ENCODE measurements at places on chromosomes 7 and 10.

GRCh38 chr10:89245802-89246201 is 5.8 kb downstream of the LIPA start:
- DNase-seq = no peak

GRCh38 chr10:129552119-129552518 is 85.1 kb downstream of the MGMT start:
- DNase-seq = no peak

- DNase-seq = no peak
Observed at GRCh38 chr10:74255214-74255613, 104.2 kb downstream of the ADK start.

- no peak for DNase-seq
Observed at GRCh38 chr10:5534051-5534821, 9.5 kb downstream of the CALML3 start.

DNA sequence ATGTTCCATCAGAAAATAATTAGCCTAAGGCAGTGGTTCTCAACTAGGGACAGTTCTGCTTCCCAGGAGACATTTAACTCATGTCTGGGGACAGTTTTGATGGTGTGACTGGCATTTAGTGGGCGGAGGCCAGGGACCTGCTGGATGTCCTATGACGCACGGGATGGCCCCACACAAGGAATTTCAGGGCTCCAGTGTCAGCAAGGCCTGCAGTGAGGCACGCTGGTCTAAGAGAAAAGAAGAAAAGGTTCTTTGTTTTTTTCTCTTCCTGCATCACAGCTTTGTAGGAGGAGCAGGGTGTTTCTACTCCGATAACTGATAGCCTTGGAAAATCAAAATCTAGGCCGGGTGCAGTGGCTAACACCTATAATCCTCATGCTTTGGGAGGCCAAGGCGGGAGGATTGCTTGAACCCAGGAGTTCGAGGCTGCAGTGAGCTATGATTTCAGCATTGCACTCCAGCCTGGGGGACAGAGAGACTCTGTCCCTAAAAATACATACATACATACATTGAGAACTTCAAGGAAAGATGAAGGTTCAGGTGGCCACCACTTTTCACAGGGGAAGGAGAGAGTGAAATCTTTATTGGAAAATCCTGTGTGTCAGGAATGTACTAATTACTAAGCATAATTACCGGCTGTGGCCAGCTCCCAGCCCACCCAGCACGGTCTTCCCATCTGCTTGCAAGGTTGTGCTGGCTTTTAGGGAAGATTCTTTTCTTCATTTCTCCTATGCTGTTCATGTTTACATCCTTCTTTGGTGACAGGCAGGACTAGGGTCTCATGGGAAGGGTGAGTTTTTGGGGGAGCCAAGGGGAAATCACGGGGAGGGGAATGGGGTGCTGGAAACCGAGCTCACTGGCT is 150.4 kb downstream of the ACTR3B start:
- DNase-seq = no peak

GRCh38 chr7:128919881-128920799 is 9.6 kb upstream of the KCP start:
- DNase-seq = no peak

DNA sequence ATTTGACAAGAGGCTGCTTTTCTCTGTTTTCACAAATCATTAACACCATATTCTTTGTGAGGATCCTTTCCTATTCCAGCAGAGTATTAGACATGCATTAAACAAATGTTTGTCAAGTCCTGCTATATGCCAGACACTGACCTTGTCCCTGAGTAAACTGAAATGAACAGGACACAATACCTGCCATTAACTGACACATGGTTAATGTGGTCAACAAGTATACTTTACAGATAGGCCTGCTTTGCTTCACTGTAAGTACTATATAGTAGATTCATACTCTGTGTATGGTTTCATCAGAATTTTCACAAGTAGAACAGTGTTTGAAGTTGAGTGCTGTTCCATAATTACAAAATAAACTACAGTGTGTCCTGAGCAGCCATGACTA is 5.9 kb downstream of the TNKS2 start:
- DNase-seq = no peak

GRCh38 chr10:132627666-132628531 is 90.3 kb downstream of the INPP5A start:
- DNase-seq = peak; percentile 13

DNA sequence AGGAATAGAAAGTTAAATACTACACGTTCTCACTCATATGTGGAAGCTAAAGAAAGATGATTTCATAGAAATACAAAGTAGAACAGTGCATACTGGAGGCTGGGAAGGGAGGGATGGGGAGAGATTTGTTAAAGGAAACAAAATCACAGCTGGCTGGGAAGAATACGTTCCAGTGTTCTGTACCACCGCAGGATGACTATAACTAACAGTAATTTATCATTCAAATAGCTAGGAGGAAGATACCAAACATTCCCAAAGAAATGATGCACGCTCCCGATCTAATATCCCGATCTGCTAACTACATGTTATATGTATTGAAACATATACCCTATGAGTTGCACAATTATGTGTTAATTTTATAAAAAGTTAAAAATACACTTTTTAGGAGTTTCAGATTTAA is 162.3 kb downstream of the ZMYND11 start:
- DNase-seq = no peak

DNA sequence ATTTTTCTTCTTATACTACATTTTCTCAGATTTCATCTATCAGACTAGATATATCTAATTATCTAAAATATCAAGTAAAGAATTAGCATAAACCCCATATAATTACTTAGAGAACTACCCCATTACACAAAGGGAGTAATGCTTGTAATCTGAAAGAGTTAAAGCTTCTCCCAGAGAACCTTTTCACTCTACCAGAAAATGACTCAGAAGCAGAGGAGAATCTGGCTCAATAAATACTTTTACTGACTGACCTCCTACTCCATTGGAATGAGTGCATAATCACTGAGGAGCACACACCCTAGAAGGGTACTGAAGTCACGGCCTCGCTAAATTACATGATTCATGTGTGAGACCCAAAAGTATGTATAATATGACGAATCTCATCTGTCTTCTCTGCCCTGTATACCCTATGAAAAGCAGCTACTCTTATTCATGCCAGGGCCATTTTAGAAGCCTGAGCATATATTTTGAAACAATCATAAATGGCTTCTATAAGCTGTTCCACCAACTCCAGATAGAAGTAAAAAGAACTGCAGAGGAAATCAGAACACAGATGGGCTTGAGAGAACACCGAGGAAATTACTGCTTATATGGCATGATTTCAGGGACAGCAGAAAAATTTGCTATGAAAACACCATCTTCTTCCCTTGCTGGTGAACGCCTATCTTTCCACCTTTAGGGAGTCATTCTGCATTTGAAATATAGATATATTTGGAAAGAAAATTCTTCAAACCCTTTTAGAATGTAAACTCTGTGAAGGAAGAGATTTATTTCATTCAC is 32.7 kb downstream of the DNMBP start:
- DNase-seq = no peak

GRCh38 chr10:78382772-78383171 is 349.1 kb downstream of the RPS24 start:
- DNase-seq = no peak

GRCh38 chr7:141317033-141317585 is 234.1 kb upstream of the AGK start:
- no peak for DNase-seq

DNA sequence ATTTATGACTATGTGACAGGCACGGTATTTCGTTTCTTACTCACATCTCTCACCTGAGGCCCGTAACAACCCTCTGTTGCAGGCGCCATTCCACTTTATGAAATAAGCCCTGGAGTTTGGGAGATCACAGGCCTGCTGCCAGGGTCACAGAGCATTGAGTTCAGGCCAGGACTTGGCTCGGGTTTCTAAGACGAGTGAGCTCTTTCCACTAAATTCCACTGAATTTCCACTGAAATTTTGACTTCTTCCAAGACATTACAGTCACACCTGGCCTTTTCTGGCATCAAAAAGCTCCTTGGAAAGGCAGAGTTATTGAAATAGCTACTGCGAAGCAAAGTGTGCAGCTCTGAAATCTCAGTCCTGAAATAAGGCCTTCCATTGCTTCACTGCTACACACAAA is 282.8 kb upstream of the MGMT start:
- no peak for DNase-seq

- DNase-seq = no peak
Observed at GRCh38 chr10:50362547-50363125, 111.3 kb upstream of the ASAH2 start.

DNA sequence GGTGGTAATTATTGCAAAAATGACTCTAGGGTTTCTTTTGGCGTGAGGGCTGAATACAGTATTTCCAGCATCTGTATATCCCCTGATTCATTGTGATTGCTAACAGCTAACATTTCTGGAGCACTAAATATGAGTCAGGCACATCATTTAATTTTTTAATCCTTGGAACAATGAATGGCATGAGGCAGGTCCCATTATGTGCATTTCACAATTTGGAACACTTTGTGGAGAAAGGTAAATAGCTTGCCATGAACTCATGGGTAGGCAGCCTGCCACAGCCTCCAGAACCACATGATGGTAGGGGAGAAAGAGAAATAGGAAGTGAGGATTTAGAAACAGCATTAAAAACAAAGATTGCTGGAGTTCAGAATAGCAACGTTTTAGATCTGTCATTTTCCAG is 1.7 kb downstream of the NPTX2 start:
- DNase-seq = no peak

DNA sequence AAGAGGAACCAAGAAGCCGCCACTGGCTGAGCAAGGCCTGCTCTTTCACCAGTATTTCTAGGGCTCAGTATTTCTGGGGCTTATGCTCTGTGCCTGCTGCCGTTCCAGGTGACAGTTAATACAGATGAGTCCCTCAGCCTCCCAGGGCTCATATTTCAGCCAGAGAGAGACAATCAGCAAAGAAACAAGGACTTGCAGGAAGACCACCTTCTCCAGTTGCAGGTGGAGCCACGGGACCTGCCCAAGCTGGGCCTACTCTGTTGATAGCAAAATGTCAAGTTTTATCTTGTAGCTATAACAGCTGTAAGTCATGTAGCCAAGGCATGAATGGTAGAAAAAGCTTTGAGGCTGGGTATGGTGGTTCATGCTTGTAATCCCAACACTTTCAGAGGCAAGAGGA is 42.7 kb downstream of the NPTX2 start:
- DNase-seq = no peak
